ENCODE measurements at places on chromosomes 16 and 17. TPM values are rescaled to one million over a fixed set of nuclear protein-coding genes. Genes with fewer than 3 reads are reported as not detected.

TBC1D28 gene
- polyA plus RNA-seq = not detected

NGFR gene
- polyA plus RNA-seq = not detected

CANT1 gene
- polyA plus RNA-seq = 9.4 TPM

KRTAP1-1 gene
- not detected for polyA plus RNA-seq

NOG gene
- polyA plus RNA-seq = 14.2 TPM

CACNG5 gene
- not detected for polyA plus RNA-seq

GOSR2 gene
- polyA plus RNA-seq = 62.3 TPM

PSMC3IP gene
- polyA plus RNA-seq = 0.71 TPM

DYNLL2 gene
- 1.7 TPM for polyA plus RNA-seq

SLC52A1 gene
- 0.41 TPM for polyA plus RNA-seq

CDH8 gene
- polyA plus RNA-seq = not detected

PROCA1 gene
- 0.63 TPM for polyA plus RNA-seq

ALDH3A2 gene
- 41.2 TPM for polyA plus RNA-seq

COX6A2 gene
- not detected for polyA plus RNA-seq

NEUROD2 gene
- not detected for polyA plus RNA-seq

SCIMP gene
- 0.30 TPM for polyA plus RNA-seq

B9D1 gene
- 1.2 TPM for polyA plus RNA-seq

SYNGR2 gene
- 166 TPM for polyA plus RNA-seq

PABPN1L gene
- not detected for polyA plus RNA-seq

HOXB1 gene
- not detected for polyA plus RNA-seq

SECTM1 gene
- polyA plus RNA-seq = 0.91 TPM

EDC4 gene
- polyA plus RNA-seq = 42.3 TPM

NPIPA2 gene
- polyA plus RNA-seq = not detected

C16orf92 gene
- not detected for polyA plus RNA-seq

P2RX5 gene
- polyA plus RNA-seq = 11.8 TPM

GPATCH8 gene
- polyA plus RNA-seq = 34.3 TPM

DHRS7C gene
- polyA plus RNA-seq = not detected

NKD1 gene
- polyA plus RNA-seq = 0.10 TPM

OR4D1 gene
- 0.54 TPM for polyA plus RNA-seq

GNAO1 gene
- polyA plus RNA-seq = not detected

APOBR gene
- 0.72 TPM for polyA plus RNA-seq

SEPTIN1 gene
- 205 TPM for polyA plus RNA-seq

HIC1 gene
- polyA plus RNA-seq = not detected

WFIKKN1 gene
- not detected for polyA plus RNA-seq

DVL2 gene
- polyA plus RNA-seq = 19.4 TPM

ACAP1 gene
- polyA plus RNA-seq = 206 TPM

CDRT15L2 gene
- not detected for polyA plus RNA-seq

SSTR5 gene
- not detected for polyA plus RNA-seq

CISD3 gene
- polyA plus RNA-seq = 62.6 TPM

TBC1D3K gene
- not detected for polyA plus RNA-seq

TUBB3 gene
- 0.22 TPM for polyA plus RNA-seq

KAT2A gene
- polyA plus RNA-seq = 4.0 TPM

TRAPPC1 gene
- 218 TPM for polyA plus RNA-seq

RNF222 gene
- polyA plus RNA-seq = not detected
